HS-5 (cell line): ENCODE measurements at places on chromosomes 2 and 18.

- DNase-seq, result no peak
Measured at GRCh38 chr18:51757255-51757924, 559.9 kb upstream of the MEX3C start.

DNA sequence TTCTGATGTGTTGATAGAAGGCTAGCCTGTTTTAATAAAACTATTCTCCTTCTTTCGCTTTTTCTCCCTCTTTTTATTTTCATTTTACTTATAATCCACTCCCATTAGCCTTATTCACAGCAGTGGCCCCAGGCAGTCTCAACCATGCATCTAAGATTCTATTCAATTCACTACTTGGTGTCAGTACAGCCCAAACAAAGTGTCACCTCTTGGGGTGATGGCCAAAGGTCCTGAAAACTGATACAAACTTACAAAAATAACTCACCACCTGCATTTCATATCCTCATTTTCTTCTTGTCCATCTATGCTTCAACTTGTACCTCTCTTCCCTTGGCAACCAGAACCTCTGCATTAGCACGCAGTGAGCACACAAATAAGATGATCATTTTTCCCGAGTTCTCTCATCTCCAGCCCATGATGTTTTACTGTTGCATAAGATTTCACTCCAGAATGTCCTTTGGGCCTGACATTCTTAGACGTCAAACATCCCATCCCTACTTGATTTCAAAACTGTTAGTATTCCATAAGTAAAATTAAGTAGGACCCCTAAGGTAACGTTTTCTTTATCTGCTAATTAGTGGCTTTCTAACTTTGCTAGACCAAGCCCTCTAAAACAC, 559.3 kb upstream of the TNP1 start:
- DNase-seq, result no peak

- DNase-seq, result no peak
Measured at GRCh38 chr18:251572-251971, 16.3 kb downstream of the THOC1 start.

DNA sequence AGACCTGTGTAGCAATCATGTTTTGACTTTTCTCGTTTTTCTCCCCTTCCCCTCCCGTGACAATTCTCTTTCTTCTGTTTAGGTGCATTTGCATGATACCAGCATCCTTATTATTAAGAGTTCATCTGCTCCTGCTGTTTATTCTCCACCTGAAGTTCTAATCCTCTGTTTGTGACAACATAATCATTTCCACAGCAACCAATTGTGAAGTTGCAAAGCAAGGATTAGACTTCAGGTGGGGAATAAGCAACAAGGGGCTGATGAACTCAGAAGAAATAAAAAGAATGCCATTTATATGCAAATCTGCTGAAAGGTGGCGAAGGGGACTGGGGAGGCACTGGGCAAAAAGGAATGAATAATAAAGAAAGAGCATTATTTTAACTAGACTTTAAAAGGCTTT, 124.8 kb upstream of the LINC00305 start:
- no peak for DNase-seq

DNA sequence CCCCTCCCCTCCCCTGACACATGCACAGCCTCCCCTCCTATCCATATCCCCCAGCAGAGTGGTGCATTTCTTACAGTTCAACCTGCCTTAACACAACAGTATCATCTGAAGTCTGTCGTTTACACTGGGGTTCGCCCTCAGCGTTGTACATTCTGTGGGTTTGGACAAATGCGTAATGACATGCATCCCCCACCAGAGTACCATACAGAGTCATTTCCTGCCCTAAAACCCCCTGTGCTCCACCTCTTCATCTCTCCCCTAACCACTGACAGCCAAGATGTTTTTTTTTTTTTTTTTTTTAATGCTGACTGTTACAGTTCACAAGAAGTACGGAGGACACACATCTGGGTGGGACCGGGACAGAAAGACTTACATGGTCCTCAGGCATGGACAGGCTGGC, 22.6 kb downstream of the POMC start:
- DNase-seq, result no peak
